ENCODE measurements at places on chromosomes 12 and 14. TPM values are rescaled to one million over a fixed set of nuclear protein-coding genes. Genes with fewer than 3 reads are reported as not detected.

The DIO2 gene
- total RNA-seq = 76.7 TPM

The SLCO1C1 gene
- total RNA-seq = not detected

The CMA1 gene
- total RNA-seq = not detected

The ZNF84 gene
- 9.8 TPM for total RNA-seq

DNA sequence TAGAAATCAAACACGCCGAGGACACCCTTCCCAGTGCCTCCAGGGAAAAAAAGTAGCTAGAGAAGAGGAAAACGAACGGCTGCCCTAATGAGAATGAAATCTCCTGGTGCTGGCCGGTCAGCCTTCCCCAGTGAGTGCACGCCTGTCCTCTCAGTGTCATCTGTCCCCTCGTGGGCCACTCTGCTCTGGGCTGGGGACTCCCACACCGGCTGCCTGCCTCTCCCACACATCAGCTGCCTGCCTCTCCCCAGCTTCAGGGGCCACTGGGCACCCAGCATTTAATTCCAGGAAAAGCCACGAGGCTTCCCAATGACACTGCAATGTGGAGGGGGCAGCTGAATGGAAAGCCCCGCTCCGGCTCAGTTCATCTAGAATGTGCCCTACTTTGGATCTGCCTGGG, 59.0 kb downstream of the CCDC85C start:
- no peaks in the 10 kb centered on the region for H3K36me3 ChIP-seq
- H3K27ac ChIP-seq = no peak overlapping the region
- peaks cover 6% of the 10 kb centered on the region for H3K27me3 ChIP-seq
- no peak overlapping the region for H3K4me3 ChIP-seq
- no peak for DNase-seq
- H3K4me1 ChIP-seq = peaks cover 53% of the 10 kb centered on the region

GRCh38 chr14:65377576-65377975, 35.0 kb upstream of the FUT8 start:
- no peaks in the 10 kb centered on the region for H3K27me3 ChIP-seq
- H3K4me3 ChIP-seq = no peak overlapping the region
- DNase-seq = no peak
- peaks cover 15% of the 10 kb centered on the region for H3K4me1 ChIP-seq

GRCh38 chr14:23043754-23044153, 1.7 kb downstream of the PSMB11 start:
- no peak overlapping the region for H3K27ac ChIP-seq
- H3K4me1 ChIP-seq = peaks cover 32% of the 10 kb centered on the region
- peaks cover 5% of the 10 kb centered on the region for H3K27me3 ChIP-seq
- H3K36me3 ChIP-seq = peaks cover 5% of the 10 kb centered on the region

DNA sequence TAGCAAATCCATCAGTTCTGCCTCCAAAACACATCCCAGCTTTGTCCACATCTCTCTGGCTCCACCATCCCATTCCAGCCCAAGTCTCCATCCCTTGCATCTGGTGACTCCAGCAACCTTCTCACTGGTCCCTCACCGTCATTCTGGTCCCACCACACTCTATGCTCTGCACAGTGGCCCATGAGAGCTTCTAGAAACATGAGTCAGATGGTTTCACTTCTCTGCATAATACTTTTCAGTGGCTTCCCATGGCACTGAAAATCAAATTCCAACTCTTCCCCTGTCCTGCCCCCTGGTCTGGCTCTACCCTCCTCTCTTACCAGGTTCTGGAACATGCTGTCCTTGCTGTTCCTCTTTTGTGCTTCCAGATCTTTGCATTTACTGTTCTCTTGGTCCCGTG, 17.2 kb upstream of the C12orf76 start:
- no peak overlapping the region for H3K27ac ChIP-seq
- no peaks in the 10 kb centered on the region for H3K36me3 ChIP-seq
- H3K27me3 ChIP-seq = peaks cover 7% of the 10 kb centered on the region
- no peak overlapping the region for H3K4me3 ChIP-seq
- no peak for DNase-seq
- H3K4me1 ChIP-seq = peaks cover 2% of the 10 kb centered on the region

- H3K4me1 ChIP-seq = peaks cover 6% of the 10 kb centered on the region
- H3K27me3 ChIP-seq = no peaks in the 10 kb centered on the region
- no peak overlapping the region for H3K4me3 ChIP-seq
Observed at GRCh38 chr12:85834378-85834777, 1.8 kb downstream of the RASSF9 start.

DNA sequence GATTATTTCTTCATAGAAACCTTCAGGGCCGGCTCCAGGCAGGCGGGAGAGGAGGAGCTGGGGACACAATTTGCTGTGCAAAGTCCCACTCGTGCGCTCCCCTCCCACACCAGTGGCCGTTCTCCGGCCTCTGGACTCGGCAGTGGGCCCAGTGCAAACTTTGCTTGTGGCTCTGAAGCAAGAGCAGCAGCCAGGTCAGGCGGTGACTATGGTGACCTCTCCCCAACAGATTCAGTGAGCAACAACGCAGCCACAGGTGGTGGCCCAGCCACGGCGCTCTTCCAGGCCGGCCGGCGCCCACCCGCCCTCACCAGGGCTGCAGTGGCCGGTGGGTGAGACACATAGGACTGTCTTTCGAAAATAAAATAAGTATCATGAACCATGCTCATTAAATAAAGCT, 29.5 kb downstream of the VPS37B start:
- DNase-seq = no peak
- no peak overlapping the region for H3K4me3 ChIP-seq
- peaks cover 1% of the 10 kb centered on the region for H3K27me3 ChIP-seq
- peaks cover 18% of the 10 kb centered on the region for H3K36me3 ChIP-seq
- no peak overlapping the region for H3K27ac ChIP-seq

- no peak overlapping the region for H3K4me3 ChIP-seq
- DNase-seq = no peak
- H3K36me3 ChIP-seq = no peaks in the 10 kb centered on the region
- H3K27me3 ChIP-seq = peaks cover 26% of the 10 kb centered on the region
- H3K4me1 ChIP-seq = peaks cover 49% of the 10 kb centered on the region
Observed at GRCh38 chr12:3311027-3311402, 180.0 kb upstream of the PRMT8 start.

- no peak overlapping the region for H3K27ac ChIP-seq
- no peaks in the 10 kb centered on the region for H3K27me3 ChIP-seq
- H3K4me1 ChIP-seq = peaks cover 19% of the 10 kb centered on the region
- H3K4me3 ChIP-seq = no peak overlapping the region
Observed at GRCh38 chr12:122571821-122572220, 44.8 kb downstream of the KNTC1 start.
